ENCODE measurements at places on chromosomes 4 and X.

DNA sequence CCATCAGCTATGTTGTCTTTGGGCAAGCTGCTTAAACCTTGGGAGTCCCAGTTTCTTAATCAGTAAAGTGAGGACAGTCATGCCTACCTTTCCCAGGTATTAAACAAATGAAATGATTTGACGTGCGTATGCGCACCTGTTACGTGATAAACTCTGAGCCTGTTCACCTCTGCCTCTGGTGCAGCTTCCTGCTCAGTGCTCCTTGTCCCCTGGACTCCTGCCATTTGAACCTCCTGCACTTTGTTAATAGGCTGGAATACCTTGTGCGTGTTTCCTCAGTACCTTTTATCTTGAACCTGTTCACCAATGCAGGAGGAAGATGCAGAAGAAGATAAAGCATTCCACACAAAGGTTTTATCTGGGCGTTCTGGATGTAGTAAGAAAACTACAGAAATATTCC, 211.9 kb downstream of the CEP135 start:
- DNase-seq, result no peak

DNA sequence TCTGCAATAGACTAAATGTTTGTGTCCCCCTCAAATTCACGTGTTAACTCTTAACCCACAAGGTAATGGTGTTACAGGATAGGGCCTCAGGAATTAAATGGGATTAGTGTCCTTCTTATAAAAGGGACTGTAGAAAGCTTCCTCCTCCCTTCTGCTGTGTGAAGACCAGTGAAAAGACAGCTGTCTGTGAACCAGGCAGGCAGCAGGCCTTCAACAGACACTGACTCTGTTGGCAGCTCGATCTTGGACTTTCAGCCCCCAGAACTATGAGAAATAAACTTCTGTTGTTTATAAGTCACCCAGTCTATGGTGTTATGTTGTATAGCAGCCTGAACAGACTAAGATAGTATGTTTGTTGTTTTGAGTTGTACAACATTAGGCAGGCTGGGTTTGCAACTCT, 208.1 kb downstream of the GBA3 start:
- DNase-seq, result no peak

- no peak for DNase-seq
Measured at GRCh38 chr4:81687471-81687870, 215.8 kb upstream of the RASGEF1B start.

GRCh38 chrX:769796-770195, 139.2 kb downstream of the SHOX start:
- DNase-seq, result no peak

- DNase-seq, result no peak
Measured at GRCh38 chrX:43469391-43470054, 186.6 kb upstream of the MAOA start.

GRCh38 chr4:33073811-33074210, 2353.6 kb downstream of the PCDH7 start:
- no peak for DNase-seq

DNA sequence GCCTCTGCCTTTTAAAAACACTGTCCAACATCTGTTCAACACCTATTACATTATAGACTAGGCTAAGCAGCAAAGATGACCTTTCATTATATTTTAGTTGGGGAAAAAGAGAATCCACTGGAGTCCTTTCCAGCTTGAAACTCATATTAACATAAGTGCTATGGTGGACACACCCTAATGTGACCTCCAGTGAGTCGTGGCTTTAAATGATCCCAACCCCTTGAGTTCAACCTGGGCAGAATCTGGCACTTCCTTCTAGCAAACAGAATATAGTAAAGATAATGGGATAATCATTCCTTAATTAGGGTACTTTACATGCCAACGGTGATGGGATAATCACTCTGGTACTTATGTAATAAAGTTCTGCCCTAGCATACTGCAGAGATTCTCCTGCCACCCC, 162.6 kb downstream of the MAB21L2 start:
- DNase-seq, result no peak

DNA sequence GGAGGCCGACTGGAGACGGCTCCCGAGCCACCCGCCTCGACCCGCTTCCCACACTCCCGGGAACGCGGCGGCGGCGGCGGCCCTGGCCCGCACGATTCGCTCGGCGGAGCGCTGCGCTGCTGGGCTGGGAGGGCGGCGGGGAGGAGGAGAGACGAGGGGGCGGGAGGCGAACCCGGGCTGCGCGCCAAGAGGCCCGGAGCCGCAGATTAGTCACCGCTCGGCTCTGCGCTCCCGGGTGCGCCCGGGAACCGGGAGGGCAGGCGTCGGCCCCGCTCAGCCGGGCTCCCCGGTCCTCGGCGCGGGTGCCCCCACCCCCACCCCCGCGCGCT, 11.2 kb upstream of the BCOR start:
- peak; percentile 84 for DNase-seq

Data from Calu3 (cell line).